ENCODE measurements at places on chromosomes 1 and 21. TPM values are rescaled to one million over a fixed set of nuclear protein-coding genes. Genes with fewer than 3 reads are reported as not detected.

The IL19 gene
- not detected for total RNA-seq

The NUP210L gene
- 0.05 TPM for total RNA-seq

The KRTAP21-2 gene
- not detected for total RNA-seq

The RCC1 gene
- total RNA-seq = 61.2 TPM
